NCI-H510A treated with DMSO at 0.1 percent for 48 hours (cell line): ENCODE measurements at places on chromosomes 7 and 10.

DNA sequence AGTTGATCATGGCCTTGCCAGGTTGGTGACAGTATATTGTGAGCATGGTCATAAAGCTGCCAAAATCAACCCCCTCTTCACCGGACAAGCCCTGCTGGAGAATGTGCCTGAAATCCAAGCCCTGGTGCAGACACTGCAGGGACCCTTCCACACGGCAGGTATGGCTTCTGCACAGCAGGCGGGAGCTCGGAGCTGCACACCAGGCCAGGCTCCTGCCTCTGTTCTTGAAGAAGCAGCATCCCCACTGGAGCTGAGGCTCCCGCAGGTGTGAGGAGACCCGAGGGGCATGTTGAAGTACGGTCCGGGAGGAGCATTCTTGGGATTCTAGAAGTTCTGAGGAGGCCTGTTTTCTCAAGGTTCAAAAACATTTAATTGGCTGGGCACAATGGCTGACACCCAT is 12.7 kb downstream of the DHTKD1 start:
- DNase-seq, result no peak

- DNase-seq, result no peak
Measured at GRCh38 chr7:156157409-156158012, 345.2 kb upstream of the SHH start.

DNA sequence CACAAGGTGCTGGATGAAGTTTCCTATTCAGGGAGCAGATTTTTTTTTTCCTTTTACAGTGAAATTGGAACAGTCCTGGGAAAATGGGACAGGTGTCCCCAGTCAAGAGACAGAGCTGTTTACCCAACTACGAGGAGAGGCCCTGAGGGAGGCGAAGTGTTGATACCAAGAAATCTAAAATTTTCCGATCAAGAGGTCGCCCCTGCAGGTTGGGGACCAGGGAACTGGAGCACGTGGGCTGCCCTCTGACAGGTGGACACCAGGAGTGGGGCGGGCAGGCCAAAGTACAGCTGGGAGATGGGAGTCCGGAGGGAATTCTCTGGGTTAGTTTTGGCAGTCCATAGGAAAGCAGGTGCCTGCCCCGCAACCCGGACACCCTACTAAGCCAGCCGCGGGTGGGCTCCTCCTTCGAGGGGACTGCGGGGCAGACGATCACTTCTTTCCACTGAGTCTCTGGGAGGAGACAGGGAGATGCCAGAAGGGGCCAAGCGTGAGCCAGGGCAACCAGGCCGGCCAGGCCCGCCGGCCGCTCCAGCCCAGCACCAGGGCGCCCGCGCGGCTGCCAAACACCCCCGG is 965 bp upstream of the CAMK1D start:
- no peak for DNase-seq

DNA sequence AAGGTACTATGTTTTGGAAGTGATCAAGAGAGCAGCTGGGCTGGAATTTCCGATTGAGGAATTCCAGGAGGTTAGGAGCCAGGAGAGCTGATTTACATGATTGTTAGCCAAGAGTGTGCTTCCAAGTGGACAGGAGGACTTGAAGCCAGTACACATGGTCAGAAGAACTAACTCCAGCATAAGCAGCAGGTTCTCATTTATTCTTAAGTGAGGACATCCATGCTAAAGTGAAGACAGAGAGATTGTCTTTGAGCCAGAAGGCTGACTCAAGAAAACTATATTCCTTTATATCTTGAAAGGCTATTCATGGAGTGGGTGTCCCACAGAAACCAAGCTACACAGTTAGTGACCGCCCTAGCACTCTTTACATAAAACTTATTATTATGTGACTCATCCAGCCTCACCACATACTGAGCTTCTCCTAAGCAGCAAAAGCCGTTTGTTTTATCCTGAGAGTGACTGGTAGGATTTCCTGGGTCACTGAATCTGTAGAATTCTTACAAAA is 56.7 kb upstream of the SEMA3A start:
- DNase-seq, result no peak

- no peak for DNase-seq
Measured at GRCh38 chr10:109732254-109732965, 190.9 kb downstream of the XPNPEP1 start.

- no peak for DNase-seq
Measured at GRCh38 chr7:16515785-16516685, 10.6 kb upstream of the LRRC72 start.

DNA sequence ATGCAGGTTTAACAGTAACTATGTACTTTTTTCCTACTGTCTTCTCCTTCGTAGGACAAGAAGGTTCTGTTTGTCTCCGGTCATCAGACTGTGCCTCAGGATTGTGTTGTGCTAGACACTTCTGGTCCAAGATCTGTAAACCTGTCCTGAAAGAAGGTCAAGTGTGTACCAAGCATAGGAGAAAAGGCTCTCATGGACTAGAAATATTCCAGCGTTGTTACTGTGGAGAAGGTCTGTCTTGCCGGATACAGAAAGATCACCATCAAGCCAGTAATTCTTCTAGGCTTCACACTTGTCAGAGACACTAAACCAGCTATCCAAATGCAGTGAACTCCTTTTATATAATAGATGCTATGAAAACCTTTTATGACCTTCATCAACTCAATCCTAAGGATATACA is 2.4 kb downstream of the DKK1 start:
- DNase-seq, result no peak
